Stimulated activated CD8-positive, alpha-beta memory T cell treated with anti-CD3 and anti-CD28 coated beads, Interleukin-4, amount 100 ng/mL, for 4 hours (primary cell): ENCODE measurements at places on chromosomes 5 and 9.

GRCh38 chr9:137166380-137167229, 3.2 kb downstream of the LRRC26 start:
- DNase-seq: no peak

- DNase-seq: no peak
Observed at GRCh38 chr5:136251502-136252169, 58.7 kb upstream of the SMIM32 start.

DNA sequence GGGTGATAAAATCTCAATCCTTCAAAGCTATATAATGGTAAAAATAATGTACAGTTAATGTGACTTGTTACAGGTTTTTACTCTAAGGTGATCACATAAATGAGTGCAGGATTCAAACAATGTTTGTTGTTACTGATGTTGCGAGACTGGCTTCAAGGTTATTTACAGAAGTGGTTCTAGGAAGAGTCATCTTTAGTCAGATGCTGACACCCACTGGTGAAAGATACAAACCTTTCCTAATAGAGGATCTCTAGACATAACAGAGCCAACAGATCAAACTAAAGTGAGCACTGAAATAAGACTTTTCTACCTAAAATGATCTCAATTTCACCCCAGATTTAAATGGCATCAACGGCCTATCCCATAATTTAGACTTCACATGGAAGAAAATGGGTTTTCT, 20.2 kb downstream of the ARSB start:
- no peak for DNase-seq

DNA sequence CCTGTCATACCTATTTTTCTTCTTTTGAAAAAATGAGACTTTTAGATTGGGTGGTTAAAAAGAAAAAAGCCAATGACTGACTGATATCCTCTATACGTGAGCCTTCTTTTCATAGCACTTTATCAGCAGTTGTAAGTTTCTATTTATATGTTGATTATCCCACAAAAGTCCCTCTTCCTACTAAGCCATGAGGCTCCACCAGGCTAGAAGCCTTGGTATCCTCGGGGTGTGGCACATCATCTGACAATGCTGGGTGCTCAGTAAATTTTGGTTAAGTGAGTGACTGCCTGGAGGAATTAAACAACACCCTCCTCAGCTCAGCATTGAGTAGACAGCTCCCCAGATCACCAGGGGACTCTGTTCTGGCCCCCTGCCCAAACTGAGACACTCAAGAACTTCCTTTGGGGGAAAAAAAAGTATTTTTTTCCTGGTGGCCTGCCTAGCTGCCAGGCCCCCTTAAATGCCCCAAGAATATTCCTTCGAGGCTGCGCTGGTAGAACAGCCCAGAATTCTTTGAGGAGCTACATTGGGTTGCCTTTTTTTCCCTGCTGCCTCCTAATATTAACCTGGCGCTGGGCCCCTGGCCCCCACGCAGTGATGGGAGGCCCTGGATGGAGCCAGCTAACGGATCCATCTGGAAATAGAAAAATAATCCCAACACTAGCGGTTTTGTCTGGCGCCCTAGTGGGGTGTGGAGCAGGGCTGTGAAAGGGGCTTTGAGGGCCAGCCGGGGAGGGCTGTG, 23.4 kb upstream of the COL27A1 start:
- no peak for DNase-seq

- no peak for DNase-seq
Observed at GRCh38 chr9:30661925-30662324, 1722.5 kb upstream of the ACO1 start.

GRCh38 chr9:91716239-91716638, 233.8 kb downstream of the ROR2 start:
- no peak for DNase-seq

DNA sequence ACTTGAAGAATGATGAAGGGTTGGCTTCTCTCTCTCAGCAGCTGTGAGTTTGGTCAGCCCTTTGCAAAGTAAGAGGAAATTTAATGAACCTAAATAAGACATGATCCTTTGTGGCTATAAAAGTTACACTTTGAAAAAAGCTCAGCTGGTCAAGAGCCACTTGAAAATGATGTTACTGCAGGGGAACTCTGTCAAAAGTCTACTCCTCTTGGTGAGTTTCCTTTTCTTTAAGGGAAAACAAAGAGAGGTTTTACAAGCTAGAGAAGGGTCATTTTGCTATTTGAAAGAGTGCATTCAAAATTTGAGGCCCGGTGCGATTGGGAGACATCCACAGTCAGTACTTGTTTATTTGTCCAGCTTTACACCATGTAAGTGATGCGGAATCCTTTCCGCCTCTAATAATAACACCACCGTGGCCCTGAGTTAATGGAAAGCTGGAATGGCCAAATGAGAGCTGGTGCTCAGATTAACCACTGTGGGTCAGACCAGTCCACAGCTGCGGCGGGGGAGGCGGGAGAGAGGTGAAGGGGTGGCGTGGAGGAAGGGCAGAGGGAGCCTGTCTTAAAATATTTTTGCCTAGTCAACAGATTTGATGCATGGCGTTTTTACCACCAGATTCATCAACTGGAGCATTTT, 404.0 kb downstream of the TLE4 start:
- no peak for DNase-seq

DNA sequence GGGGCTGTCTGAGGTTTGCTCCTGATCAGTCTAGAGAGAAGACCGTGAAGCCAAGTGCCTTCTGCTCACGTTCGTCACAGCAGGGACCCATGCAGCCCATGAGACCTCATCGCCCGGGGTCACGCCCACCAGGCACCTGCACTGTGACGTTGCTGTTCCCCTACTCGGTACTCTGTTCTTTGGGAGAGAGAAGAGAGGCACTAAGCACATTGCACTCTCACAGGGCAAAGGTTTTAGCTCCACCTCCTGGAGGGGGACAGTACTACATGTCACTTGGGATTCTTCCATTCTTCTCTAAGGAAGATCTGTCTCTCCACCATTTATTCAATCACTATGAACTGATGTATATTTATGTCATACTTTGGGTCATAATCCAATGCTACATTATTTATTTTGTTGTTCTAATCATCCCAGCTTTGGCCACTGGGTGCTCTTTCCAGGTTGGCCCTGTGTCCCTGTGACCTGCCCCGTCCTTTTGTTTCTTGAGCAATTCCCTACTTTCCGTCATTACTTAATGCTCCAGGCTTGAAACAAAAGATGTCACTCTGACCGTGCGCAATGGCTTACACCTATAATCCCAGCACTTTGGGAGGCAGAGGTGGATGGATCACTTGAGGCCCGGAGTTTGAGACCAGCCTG, 31.4 kb upstream of the BRD3 start:
- no peak for DNase-seq

DNA sequence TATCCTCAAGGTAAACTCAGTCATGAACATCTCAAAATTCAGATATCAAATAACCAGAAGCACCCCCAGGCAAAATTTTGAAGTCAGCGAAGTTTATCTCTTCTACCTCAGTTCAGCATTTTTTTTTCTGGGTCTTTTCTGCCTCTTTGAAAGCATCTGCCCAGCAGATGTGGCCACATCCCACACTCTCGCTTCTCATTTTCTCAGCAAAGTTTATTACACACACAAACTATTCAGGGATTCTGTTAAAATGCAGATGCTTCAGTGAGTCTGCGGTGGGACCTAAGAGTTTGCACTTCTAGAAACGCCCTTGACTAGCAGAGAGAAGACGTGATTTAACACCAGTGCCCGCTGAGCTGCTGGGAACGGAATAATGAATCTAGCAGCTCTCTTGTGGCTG, 19.3 kb downstream of the RASEF start:
- DNase-seq: no peak

GRCh38 chr9:69431777-69432176, 106.8 kb downstream of the ENTREP1 start:
- DNase-seq: no peak

DNA sequence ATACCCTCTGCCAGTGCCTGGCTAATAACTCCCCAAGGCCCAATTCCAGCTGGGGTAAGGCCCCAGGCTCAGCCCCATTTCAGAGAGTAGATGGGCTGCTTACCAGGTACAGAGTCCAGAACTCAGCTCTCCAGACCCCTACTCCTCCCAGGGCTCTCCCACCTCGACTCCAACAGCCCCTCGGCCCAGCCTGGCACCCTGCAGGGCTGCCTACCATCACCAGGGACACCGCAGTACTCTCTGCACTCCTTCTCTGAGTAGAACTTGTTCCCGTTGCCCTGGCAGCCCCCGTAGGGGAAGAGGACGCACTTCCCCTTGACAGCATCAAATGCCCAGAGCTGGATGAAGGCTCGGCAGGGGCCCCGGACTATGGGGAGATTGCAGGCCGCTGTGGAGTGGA, 17.4 kb downstream of the AMBP start:
- DNase-seq: no peak

DNA sequence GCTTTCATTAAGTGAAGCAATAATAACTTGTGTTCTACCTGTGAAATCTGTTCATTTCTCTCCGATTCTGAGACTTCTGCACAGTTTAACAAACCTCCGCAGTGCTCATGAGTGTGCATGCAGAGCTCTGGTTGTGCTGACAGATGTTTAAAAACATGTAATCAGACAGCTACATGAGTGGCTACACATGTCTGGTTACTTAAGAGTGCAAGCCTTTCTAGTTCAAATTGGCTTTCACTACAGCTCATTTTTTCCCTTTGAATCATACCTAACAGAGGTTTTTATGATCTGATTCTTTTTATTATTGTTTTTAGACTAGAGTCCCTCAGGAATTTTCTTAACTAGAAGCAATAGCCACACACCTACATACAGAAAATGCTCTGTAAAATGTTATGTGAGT, 310.2 kb downstream of the ARRDC3 start:
- no peak for DNase-seq

GRCh38 chr5:133957591-133957990, 10.8 kb downstream of the C5orf15 start:
- DNase-seq: no peak

- no peak for DNase-seq
Observed at GRCh38 chr5:79771387-79771786, 81.8 kb downstream of the CMYA5 start.

GRCh38 chr9:112166176-112167140, 8.6 kb downstream of the SUSD1 start:
- no peak for DNase-seq

GRCh38 chr9:106575823-106576222, 287.1 kb upstream of the ZNF462 start:
- DNase-seq: no peak

DNA sequence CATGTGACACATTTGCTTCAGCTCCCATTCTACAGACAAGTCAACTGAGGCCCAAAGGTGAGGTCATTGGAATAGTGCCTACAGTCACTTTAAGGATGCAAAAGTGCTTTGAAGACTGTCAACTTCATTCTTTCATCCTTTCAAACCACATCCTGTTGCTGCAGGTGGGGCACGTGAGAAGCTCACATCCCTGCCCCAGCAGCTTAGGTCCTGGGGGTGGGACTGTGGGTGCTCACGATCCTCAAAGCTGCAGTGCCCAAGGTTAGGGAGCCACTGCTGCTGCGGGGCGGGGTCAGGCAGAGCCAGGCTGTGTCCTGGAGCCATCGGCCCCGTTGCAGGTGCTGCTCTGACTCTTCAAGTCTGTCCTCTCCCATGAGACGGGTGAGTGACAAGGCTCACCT, 57.9 kb upstream of the IER5L start:
- DNase-seq: no peak

DNA sequence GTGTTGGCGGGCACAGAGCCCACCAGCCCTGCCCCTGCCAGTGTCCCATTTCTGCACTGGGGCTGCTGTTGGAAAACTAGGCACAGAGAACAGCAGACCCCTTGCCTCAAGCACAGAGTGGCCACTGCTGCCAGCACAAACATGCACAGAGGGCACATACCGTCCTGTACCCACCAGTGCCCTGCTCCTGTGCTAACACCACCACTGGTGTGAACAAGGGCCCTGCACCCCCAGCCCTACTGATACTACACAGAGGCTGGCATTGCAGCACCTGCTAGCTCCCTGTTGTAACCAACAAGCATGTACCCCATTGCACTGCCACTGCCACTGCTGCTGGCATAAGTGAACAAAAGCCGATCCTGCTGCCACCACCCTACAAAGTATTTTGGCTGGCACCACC, 348.0 kb upstream of the MPDZ start:
- no peak for DNase-seq

DNA sequence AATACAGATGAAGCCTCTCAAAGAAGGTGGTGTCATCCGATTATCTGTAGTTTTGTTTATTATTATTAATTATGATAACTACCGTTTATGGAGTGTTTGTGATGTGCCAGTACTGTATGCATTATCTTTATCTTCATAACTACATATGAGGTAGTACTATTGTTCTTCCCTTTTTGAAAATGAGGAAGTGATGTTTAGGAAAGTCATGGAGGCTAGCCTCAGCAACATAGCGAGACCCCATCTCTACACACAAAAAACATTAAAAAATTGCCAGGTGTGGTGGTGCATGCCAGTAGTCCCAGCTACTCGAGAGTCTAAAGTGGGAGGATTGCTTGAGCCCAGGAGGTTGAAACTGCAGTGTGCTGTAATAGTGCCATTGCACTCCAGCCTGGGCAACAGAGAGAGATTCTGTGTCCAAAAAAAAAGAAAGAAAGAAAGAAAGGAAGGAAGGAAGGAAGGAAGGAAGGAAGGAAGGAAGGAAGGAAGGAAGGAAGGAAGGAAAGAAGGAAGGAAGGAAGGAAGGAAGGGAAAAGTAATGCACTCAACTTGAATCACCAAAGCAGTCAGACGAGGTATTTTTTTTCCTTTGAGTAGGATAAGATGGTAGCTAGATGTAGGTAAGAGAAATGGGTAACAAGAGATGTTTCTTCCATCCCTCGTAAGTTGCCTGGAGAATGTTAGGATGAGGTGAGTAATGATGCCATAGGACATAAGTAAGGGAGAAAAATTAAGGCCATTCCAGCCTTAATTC, 47.8 kb downstream of the PAM start:
- no peak for DNase-seq

- no peak for DNase-seq
Observed at GRCh38 chr5:134177369-134178095, 782 bp upstream of the SKP1 start.

DNA sequence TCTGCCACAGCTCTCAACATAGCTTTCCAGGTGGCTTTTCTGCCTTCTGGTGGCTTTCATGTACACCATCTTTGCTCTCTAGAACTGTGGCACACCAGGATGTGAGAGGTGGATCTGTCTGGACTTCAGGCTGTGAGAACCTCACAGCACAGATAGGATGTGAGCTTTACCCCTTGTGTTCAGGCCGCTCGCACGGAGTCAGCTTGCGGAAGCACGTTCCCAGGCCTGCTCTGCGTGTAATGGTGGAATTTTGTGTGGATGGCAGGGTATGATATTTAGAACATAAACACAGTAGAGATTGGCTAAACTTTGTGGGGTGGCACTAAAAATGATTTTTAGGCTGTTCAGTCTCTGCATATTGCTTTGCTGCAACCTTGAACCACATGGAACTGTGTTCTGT, 250.5 kb downstream of the FANCC start:
- DNase-seq: no peak

DNA sequence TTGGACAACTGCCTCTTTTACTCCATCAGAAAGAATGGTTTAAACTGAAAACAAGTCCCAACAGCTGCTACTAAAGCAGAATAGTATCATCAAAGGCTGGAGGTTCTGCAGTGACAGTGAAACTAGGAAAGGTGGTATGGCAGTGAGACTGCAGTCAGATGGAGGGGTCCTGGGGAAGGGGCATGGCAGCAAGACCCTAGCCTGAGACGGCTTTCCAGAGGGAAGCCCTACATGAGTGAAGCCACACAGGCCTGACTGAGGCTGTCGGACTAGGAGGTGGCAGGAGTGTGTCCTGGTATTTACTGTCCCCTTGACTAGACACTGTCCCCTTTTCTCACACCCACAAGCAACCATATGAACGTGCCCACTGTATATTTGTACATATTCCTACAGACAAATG, 40.4 kb upstream of the IPPK start:
- DNase-seq: no peak

GRCh38 chr5:52896534-52897237, 92.5 kb upstream of the ITGA2 start:
- DNase-seq: no peak
